ENCODE measurements at places on chromosomes 6 and 20.

DNA sequence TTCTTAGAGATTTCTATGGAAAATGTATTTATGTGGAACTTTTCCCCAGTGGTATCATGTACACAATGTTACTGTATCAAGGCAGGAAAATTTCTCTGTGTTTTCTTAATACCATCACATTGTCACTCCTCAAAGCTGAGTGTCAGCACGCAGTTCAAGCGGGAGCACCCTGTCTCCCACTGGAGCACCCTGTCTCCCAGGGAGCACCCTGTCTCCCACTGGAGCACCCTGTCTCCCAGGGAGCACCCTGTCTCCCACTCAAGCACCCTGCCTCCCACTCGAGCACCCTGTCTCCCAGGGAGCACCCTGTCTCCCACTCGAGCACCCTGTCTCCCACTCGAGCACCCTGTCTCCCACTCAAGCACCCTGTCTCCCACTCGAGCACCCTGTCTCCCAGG, 51.3 kb downstream of the PSMG4 start:
- DNase-seq = no peak

DNA sequence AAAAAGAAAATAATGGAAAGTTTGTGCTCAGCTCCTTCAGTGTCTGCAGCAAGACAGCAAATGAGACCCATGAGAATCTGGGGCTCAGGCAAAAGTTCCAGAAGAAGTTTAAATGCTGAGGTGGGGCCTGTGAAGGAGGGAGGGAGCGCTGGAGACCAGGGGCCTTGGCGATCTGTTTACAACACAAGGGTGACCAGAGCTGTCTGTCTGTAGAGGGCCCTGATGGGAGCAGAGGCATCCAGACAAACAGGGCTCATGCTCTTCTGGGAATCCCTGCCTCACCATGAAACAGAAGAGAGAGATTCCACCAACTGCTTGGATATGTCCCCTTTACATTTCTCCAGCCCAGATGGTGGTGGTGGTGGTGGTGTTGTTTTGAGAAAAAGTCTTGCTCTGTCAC, 79.3 kb upstream of the SHLD1 start:
- no peak for DNase-seq

- DNase-seq = no peak
These were observed 23.8 kb downstream of the SLC22A23 start for GRCh38 chr6:3433005-3433404.

DNA sequence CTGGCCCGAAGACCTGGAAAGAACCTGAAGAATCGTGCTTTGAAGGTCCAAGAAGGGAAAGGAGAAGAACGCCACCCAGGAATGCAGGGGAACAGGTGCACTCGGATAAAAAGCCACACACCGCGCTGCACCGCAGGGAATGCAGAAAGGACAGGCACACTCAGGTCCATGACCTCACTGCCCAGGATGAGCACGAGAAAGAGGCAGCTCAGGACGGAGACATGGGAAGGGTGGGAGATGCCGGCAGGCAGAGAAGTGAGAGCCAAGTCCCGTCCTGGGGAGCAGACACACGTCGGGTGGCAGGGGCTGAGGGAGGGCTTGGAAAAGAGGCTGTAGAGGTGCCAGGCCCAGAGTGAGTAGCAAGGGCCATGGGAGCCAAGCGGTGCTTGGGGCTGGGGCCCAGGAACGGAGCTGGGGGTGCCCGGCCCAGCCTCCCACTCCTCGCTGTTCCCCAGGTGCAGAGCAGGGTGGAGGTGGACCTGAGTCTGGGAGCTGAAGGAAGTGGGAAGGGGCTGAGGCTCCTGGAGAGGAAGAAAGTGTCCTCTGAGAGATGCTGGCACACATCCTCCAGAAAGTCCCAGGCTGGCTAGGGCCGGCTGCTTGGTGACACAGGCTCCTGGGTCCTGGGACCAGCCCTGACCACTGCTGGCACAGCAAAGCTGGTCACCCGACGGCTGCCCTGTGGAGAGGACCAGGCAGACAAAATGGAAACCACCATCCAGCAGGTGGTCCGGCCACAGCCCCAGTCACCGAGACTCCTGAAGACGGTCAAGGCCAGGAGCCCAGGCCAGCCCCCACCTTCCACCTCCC, 91.3 kb downstream of the PSMB1 start:
- no peak for DNase-seq

- DNase-seq = no peak
These were observed 3.0 kb downstream of the KCNG1 start for GRCh38 chr20:51019656-51020592.

- no peak for DNase-seq
These were observed 119.8 kb downstream of the PDE7B start for GRCh38 chr6:135971351-135971750.

- DNase-seq = no peak
These were observed 8.4 kb downstream of the TPBG start for GRCh38 chr6:82371799-82372546.

GRCh38 chr6:107832151-107833056, 8.3 kb upstream of the SCML4 start:
- DNase-seq = no peak

GRCh38 chr6:161369339-161369738, 95.5 kb upstream of the AGPAT4 start:
- DNase-seq = no peak

GRCh38 chr6:130632897-130633296, 194.3 kb upstream of the SMLR1 start:
- no peak for DNase-seq

DNA sequence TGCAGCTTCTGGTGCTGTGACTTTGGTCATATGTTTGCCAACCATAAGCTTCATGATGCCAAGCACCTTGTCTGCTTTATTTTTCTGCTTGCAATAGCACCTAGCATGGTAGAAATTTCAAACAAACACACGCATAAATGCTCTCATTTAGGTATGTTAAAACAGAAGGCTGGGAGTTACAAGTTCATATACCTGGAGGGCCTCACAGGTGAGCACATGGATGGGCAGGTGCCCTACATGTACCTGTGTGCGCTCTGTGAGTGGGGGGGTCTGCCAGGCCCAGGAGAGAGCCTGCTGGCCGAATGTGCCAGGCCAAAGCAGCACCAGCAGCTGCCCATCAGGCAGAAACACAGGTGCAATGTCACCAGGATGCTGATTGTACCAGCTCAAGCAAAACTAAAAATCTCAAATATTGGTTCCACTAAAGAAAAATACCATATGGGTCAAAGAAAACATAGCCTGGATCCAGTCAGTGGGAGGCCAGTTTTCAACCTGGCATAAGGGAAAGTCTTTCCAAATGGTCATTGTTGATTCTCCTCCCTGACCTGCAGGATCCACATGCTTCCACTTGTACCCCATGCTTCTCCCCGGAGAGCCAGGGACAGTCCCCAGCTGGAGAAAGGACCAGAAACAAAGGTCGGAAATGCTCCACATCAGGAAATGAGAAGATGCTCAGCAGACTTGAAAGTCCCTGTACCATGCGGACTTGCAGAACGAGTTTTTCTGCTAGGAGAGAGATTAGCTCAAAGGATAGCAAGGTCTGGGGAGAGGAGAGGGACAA, 7.2 kb upstream of the PFDN4 start:
- DNase-seq = no peak

- no peak for DNase-seq
These were observed 153.3 kb upstream of the SNX9 start for GRCh38 chr6:157669747-157670216.

GRCh38 chr20:35662551-35662950, 2.1 kb downstream of the CPNE1 start:
- no peak for DNase-seq

- no peak for DNase-seq
These were observed 64.1 kb downstream of the C6orf118 start for GRCh38 chr6:165245287-165245686.

DNA sequence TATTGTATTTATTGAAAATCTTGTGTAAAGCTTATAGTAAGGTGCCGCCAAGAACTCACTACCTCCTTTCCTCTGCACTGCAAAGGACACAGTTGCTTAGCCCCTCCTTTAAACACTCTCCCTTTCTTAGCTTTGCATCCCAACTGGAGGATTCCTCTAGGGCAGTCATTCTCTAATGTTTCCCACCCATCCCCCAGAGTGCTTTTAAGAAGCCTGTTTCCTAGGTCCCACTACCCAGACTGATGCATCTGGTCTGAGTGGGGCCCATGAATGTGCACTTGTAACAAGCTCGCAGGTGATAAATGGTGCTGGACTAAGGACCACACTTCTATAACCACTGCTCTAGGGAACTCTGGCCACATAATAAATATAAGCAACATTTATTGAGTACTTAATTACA, 55.2 kb downstream of the B4GALT5 start:
- no peak for DNase-seq

DNA sequence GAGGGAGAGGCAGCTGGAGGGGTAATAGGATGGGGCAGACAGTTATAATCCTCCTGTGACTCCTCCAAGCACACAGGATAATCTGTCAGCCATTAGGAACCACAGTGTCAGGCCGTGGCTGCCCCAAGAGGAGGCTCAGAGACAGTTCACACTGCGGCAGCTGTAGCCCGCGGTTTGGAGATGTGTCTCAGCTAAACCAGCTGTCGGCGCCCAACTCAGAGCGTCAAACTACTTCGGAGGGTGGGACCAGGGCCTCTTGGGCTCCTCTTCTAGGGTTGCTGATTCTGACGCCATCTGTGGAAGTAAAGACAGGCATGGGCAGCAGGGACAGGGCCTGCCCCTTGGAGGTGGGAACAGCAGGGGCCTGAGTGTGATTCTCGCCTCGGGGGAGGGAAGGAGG, 309.8 kb downstream of the CDC5L start:
- no peak for DNase-seq

- DNase-seq = no peak
These were observed 12.0 kb downstream of the RNF114 start for GRCh38 chr20:49948178-49948577.

DNA sequence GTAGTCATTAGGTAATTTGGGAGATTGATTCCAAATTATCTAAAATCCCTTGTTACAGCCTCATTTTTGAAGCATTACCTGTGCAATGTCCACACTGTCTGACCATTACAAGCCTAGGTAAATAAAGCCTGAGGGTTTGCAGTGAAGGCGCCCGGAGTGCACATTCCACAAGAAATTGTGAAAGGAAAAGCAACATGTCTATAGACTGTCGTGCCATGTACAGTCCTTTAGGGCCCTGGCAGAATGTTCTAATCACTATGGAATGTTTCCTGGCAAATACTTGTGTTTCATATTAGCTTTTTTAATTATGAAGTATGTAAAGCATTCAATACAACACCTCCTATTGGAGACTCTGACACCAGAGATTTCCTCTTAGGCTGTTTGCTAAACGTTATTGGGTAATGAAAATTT, 28.9 kb downstream of the PREP start:
- DNase-seq = no peak

DNA sequence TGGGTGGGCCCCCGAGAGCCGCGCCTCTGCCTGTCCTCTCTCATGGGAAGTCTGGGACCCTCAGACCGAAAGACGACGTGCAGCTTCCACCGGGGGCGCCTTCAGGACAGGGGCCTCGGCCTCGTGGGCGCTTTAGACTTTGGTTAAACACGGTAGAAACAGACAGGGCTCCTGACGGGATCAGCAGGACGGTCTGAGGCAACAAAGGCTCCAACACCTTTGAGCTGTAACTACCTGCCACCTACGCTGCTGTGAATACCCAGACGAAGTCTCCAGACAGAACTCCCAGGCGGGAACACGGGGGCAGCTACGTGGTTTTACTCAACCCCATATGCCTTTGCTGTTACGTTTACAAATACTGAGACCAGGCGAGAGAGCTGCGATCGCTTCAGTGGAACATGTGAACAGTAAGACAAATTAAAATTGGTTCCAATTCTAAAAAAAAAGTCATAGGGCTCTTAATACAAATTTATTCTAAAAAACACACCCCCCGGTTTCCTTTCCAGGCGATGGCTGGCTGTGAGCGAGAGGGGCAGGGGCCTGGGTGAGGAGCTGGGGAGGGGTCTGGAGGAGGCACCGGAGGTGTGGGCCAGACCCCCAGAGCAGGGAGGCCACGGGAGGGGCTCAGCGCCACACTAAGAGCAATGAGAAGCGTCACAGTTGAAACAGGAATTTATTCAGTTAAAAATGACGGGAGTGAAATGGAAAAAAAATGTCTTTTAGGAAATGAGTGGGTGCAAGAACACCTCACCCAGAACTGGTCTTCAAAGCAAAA, 453.2 kb downstream of the QKI start:
- no peak for DNase-seq

- no peak for DNase-seq
These were observed 254.7 kb downstream of the TSHZ2 start for GRCh38 chr20:53226826-53227225.

DNA sequence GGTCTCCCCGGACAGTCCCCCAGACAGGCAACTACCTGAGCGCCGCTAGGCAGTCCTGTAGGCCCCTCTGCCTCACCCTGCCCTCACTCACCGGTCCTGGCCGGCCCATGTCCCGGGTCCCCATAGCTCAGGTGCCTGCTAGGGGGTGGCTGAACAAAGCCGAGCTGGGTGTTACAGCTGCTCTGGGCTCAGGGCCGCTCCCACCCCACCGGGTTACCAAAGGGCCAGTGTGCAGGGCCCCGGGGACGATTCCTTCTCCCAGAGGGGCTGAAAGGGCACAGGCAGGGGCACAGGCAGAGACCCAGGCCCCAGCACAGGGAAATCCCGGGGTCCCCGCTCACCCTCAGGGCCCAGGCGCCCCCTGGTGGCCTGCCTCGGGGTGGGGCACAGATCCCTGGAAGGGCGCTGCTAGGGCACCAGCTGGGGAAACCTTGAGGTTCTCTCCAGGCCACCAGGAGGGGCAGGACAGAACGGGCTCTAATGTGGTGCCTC, 118.4 kb downstream of the GRM4 start:
- DNase-seq = peak; percentile 37

- no peak for DNase-seq
These were observed 43.0 kb downstream of the CDKAL1 start for GRCh38 chr6:20577173-20577688.

- DNase-seq = no peak
These were observed 104.4 kb downstream of the MRPL14 start for GRCh38 chr6:44022671-44023352.

DNA sequence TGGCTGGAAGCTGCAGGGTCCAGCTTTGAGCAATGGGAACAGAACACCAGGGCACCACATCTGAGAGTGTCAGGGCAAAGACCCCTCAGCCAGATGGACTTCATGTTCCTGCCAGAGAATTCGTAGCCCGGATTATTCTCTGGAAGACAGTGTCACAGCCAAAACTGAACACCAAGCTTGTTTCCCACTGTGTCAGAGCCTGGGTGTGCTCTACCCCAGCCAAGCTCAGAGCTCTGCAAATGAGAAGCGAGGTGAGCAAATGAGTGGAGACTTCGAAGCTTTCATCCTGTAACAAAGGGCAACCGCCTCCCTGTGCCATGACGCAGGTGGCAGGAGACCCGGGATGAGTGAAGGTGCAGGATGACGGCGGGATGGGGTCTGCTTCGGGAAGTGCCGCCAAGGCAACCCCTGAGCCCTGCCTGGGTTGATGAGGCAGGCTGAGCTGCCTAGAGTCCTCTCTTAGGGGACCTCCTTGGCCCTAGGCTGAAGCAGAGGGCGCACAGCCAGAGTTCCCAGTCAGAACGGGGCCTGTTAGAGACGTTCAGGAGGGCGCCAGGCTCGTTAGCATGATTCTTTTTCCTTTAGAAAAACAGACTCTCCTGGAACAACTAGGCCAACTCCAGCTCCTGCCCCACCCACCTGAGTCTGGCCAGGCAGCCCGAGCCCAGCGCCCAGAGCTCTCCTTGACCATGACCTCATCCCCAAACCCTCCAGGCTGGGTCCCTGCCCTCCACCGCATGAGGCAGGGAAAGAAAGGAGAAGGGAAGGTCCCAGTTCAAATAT, 187.7 kb downstream of the SOD2 start:
- DNase-seq = no peak

- DNase-seq = no peak
These were observed 373.8 kb upstream of the MMS22L start for GRCh38 chr6:97656706-97657350.

GRCh38 chr6:137699031-137699683, 167.9 kb upstream of the TNFAIP3 start:
- DNase-seq = no peak
